Mammary epithelial cell (primary cell): ENCODE measurements at places on chromosomes 6 and 20.

- no peak for DNase-seq
Observed at GRCh38 chr20:12837646-12838045, 171.1 kb upstream of the SPTLC3 start.

- peak; percentile 29 for DNase-seq
Observed at GRCh38 chr6:136846046-136846445, 23.7 kb downstream of the PEX7 start.

- peak; percentile 41 for DNase-seq
Observed at GRCh38 chr6:82006027-82006738, 241.4 kb downstream of the IBTK start.

GRCh38 chr20:33068251-33068939 is 11.0 kb upstream of the BPIFB4 start:
- no peak for DNase-seq

- DNase-seq: no peak
Observed at GRCh38 chr6:16481697-16482399, 243.5 kb downstream of the GMPR start.

GRCh38 chr20:1918491-1919165 is 23.4 kb downstream of the SIRPA start:
- DNase-seq: no peak

DNA sequence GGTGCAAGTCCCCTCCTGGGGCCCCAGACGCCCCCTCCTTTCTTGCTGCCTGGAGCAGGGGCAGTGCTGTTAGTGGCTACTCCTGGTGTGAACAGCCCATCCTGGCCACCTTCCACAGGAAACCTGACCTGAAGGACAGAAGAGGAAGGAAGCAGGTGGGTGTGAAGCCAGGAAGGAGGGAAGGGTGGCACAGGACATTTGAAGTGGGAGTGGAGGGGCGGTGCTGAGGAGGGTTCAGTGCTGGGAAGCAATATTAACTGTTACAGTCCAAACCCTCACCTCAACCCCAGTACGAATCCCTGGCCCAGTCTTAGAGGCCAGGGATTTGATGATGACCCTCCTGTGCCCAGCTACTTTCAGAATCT is 766 bp downstream of the PRICKLE4 start:
- DNase-seq: no peak

DNA sequence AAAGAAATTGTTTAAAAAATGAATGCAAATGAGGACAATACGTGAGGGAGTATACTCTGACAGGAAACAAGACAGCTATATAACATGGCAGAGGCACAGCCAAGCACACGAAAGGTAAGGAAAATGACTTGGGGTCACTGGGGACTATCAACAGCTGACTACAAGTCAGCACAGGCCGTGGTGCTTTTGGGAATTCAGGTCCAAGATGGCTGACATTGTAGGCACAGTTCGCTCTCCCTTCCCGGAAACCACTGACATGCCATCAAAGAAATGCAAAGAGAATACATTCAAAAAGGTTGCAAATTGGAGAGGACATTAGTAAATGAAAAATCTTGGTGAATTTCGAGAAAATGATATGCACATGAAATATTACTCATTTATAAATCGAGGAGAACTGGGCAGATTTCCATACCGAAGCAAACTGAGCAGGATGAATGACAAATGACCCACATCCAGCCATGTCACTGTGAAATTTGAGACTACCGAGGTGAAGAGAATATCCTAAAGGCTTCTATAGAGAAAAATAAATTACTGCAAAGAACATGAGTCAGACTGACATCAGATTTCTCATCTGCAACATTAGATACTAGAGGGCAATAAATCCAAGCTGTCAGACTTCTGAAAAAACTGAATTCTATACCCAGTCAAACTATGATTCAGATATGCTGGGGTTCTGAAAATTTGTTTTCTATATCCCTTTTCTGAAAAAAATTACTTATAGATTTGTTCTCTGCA is 391.1 kb downstream of the BTBD9 start:
- peak; percentile 60 for DNase-seq

- no peak for DNase-seq
Observed at GRCh38 chr6:39867592-39867991, 66.7 kb downstream of the MOCS1 start.

DNA sequence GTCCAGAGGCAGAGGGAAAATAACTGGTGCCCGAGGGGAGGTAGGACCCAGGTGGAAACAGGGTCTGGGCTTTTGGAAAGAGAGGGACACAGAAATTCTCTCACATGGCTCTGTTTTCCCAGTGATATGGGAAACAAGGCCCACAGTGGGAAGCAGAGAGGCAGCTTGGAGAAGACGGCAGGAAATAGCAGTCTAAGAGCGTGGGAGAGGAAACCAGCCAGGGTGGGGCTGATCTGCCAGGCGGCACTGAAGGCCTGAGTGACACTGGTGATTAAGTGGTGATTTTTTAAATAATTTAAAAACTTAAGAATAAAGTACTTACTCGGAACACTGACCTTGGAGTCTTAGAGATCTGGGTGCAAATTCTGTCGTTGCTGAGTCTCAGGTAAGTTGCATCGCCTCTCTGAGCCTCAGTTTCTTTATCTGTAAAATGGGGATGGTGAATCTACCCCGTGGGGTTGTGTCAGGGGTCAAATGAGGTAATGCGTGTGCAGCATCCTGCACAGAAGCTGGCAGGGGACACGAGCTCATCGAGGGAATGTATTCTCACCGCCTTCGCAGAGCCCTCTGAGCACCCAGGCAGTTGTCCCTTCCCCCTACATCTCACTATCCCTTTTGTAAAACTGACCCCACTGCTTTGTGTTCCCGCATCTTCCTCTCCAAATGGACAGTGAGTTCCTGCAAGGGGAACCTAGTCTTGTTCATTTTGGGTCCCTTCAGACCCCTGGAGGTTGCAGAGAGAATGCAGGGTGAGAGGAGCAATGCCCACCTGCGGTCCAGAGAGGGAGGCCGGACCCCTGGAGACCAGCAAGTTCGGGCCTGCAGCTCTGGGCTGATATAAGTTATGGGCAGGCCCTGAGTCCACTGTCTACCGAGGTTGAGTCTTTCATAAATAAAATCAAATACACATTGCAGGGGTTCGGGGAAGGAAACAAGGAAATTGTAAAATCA is 228.6 kb upstream of the PMEPA1 start:
- no peak for DNase-seq

DNA sequence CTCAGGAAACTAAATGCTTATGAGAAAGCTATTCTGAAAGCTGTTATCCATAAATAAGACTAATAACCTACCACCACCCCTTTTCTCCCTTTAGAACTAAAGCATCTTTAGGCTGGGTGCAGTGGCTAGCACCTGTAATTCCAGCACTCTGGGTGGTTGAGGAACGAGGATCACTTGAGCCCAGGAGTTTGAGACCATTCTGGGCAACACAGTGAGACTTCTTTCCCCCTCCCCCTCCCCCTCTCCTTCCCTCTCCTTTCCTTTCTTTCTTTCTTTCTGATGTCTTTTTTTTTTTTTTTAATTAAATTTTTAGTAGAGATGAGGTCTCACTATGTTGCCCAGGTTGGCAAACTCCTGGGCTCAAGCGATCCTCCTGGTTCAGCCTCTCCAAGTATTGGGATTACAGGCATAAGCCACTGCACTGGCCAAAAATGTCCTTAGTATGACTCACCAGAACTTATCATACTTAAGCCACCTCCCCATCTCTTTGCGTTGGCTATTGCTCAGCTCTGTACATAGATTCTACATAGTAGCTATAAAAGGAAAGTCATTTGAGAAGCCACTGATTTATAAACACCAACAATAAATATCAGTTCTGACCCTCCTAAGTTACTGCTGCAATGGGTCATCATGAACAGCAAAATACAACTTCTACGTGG is 54.8 kb upstream of the SPDEF start:
- peak; percentile 64 for DNase-seq

DNA sequence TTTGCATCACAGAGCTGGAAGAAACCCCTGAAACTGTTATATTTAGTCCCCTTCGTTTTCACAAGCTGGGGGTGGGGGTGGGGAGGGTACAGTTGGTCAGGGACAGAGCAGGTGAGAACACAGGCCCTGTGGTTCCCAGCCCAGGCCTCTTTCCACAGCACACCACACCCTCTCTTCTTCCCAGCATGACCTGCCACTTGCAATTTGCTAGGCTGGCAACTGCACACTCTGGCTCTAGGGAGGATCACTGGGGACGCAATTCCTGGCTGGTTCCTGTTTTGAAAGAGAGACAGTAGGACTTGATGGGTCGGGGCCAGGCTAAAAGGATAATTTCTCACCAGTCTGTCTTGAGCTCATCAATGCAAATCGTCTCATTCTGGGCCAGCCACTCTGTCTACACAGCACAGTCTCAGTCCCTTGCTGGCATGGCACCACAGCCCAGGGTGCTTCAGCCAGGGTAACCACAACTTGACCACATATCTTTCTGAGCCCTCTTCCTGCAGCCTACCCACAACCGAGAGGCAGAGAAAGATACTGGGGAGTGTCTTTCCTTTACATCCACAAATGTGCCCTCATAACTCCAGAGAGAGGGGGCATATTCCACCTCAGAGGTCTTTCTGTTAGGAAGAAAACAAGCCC is 41.7 kb upstream of the EMILIN3 start:
- no peak for DNase-seq

DNA sequence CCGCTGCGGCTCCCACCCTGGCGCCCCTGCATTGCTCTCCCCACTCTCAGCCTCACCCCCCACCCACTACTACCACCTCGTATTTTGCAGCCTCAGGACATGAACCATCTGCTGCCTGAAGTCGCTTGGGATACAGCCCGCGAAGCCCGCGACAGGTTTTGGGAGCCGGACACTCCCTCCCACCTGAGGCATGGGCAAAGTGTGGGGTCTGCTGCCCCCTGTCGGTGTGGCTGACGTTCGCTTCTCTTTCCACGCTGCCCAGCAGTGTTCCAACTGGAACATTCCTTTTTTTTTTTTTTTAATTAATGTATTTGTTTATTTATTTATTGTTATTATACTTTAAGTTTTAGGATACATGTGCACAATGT is 15.3 kb upstream of the LPA start:
- no peak for DNase-seq

GRCh38 chr6:135382182-135382628 is 115.3 kb downstream of the AHI1 start:
- DNase-seq: no peak

DNA sequence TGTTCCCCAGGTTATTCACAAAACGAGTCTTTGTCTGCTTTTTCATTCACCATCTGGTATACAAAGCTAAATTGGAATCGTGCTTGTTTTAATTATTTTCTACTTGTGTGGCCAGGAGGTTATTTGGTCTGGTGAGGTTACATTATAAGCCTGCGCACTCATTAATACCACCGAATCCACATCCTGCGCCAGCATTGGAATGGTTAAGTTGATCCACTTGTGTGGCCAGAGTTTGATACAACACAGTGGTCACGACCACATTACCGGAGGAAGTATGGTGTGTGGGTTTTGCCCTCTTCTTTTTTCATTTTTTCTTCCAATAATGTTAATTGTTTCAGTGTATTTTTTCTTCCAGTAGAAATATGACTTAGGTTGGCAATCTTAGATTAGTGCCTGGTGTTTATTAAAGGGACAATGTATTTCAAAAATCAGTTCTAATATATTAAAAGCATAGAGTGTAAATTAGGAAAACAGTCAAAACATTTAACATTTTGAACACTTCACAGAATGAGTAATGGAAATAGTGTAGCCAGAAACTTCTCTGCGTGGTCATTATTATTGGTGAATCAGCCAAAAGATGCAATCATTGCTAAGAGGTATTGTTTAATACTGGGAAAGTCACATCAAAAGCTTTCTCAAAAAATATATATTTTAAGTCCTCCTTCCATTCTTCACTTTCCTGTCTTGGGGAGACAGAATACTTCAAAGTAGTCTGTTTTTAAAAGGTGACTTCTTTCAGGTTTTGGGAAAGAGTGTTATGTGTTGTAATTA is 84.5 kb downstream of the JARID2 start:
- peak; percentile 63 for DNase-seq

DNA sequence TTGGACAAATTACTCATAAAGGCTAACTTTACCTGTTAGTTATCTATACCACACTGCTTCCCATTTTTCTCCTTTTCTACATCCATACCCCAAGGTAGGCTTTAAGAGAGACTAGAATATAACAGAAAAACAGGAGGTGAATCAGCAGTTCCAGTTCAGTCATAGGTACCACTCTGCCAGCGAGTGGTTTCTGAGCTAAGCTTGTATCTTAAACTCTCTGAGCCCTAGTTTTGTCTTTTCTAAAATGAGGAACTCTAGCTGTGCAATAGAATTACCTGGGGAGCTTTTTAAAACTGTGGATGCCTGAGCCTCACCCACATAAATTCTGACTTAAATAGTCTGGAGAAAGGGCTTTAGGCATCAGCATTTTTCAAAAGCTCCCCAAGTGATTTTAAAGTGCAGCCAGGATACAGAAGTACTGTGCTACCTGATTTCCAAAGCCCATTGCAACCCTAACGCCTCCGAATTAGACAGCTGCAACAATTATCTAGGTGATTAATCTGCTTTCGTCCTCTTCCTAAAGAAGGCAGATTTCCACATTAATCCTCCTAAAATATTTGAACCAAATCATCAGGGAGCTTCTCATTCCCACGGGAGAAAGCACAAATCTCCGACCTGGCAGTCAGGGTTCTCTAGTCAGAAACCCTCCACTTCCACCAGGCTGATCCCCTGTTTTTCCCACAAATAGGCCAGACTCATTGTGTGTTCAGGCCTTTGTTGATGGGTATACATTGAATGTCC is 37.4 kb upstream of the RPL7L1 start:
- no peak for DNase-seq

- DNase-seq: peak; percentile 96
Observed at GRCh38 chr6:44309092-44309491, 4.1 kb downstream of the AARS2 start.

GRCh38 chr6:118860880-118861279 is 33.1 kb upstream of the ASF1A start:
- no peak for DNase-seq

DNA sequence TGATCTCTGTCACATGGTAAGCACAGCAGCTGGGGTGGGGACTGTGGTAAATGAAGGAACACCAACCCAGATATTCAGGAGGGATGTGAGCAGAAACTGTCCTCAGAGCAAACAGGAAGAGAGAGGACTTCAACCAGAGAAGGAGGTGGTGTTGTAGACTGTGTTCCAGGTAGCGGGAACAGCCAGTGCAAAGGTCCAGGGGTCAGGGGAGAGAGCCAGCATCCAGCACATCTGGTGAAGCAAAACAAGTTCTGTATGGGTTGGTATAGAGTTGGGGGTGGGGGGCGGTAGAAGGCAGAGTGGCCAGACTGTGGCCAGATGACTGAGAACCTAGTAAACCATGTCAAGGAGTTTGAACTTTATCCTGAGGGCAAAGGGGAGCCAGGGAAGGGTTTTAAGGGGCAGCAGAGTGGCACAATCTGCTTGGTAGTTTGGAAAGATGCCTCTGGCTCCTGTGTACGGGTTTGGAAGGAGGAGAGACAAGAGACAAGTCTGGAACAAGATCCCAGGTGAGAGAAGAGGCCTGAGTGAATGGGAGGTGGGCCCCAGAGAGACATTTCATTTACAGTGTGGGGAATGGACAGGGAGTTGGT is 27.8 kb upstream of the TTPAL start:
- no peak for DNase-seq
